ENCODE measurements at places on chromosomes 5 and 9.

GRCh38 chr9:8732367-8733075 lies 932.9 kb upstream of the DMAC1 start:
- no peak for DNase-seq

DNA sequence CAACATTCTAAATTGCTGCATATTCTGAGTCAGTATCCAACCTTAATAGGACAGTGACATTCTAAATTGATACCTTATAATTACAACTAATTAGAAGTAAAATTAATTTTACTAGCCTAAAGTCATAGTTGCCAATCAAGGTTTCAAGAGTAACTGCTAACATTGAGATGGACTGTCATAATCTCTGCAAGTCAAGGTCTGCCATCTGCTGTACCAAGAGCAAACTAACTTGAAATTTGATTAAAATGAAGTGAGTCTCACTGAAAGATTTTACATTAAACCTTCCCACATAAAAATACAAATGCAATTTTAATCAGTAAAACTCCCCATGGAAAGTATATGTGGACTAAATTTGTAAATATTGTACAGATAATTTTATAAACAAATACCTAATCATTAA lies 235.3 kb downstream of the PRDM9 start:
- no peak for DNase-seq

DNA sequence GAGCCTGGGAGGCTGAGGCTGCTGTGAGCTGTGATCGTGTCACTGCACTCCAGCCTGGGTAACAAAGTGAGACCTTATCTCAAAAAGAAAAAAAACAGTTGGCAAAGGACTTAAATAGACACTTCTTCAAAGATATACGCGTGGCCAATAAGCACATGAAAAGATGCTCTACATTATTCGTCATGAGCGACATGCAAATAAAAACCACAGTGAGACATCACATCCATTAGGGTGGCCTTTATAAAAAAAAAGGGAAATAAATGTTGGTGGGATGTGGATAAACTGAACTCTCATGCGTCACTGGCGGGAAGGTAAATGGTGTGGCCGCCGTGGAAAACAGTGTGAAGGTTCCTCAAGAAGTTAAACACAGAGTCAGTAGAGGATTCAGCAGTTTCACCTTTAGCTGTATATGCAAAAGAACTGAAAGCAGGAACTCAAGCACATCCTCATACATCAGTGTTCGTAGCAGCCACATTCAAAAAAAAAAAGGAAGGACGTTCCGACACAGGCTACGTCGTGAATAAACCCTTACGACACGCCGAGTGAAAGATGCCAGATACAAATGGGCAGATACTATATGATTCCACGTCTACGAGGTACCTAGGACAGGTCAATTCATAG lies 24.5 kb upstream of the NRARP start:
- no peak for DNase-seq

GRCh38 chr5:146548781-146549449 lies 32.9 kb upstream of the GPR151 start:
- no peak for DNase-seq

DNA sequence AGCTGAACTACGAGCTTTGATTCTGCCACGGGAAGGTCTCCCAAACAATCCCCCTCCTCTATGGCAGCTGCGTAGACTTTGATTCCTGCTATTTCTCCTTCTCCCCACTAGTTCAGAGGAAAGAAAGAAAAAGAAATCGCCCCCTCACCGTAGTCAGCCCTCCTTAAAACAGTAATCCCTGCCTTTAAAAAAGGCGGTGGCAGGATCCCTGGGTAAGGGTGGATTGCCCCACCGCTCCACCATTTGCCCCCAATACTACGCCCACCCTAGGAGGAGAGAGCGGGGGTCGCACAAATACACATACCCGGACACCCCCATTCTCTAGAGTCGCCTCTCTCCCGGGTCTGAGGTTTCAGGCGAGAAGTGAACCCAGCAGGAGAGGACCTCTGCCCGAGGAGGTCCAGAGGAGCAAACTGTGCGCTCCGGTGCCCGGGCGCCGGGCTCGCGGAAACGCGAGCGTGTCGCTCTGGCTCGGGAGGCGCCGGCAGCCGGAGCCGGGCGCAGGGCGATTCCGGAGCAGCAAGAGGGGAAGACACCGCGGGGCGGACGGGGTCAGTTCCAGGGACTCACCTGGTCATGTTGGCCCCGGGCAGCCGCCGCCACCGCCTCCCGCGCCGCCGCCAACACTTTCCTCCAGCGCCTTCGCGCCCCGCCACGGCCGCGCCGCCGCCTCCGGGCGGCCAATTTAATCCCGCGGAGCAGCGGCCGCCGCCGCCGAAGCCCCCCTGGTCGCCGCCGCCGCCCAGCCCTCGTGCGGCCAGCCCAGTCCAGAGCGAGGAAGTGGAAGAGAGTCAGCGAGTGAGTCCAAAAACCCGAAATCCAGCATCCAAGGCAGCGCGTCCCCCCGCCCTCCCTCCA lies 1057.7 kb upstream of the DMAC1 start:
- DNase-seq = no peak

DNA sequence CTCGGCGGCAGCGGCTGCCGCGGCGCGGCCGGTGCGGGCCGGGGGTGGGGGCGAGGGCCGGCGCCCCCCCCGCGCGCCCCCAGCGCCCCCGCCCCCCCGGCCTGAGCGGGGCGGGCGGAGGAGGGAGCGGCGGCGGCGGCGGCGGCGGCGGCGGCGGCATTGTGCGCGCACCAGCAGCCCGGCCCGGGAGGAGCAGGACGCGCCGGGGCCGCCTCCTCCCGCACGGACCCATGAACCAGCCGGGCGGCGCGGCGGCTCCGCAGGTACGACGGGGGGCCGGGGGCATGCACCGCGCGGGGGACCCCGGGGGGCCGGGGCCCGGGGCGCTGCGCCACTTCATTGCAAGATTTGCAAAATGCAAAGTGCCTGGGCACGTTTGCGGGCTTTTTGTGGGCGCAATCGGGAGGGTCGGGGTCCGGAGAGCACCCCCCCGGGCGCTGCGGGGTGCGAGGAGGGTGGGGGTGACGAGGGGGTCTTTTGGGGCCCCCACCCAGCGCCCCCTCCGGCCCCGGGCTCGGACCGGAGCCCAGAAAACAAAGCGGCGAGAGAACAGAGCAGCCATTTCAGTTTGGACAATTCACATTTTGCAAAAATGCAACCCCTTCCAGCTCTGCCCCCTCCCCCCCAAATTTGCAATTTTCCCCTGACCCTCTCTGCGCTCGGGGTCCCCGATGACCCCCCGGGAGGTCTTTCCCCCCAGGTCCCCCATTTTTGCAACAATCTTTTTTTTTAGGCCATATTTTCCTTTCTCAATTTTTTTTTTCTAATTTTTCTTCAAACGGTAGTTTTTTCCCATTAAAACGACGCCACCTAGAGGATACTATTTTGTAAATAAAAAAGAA lies at the start of gene ZNF618:
ZNF618 (plus strand) TSS at position 159 of the 842 bp plus-strand sequence; CDS start at position 231, 72 bp downstream.
- peak; percentile 45 for DNase-seq

GRCh38 chr5:1380011-1380817 lies 35.3 kb upstream of the CLPTM1L start:
- DNase-seq = peak; percentile 2

DNA sequence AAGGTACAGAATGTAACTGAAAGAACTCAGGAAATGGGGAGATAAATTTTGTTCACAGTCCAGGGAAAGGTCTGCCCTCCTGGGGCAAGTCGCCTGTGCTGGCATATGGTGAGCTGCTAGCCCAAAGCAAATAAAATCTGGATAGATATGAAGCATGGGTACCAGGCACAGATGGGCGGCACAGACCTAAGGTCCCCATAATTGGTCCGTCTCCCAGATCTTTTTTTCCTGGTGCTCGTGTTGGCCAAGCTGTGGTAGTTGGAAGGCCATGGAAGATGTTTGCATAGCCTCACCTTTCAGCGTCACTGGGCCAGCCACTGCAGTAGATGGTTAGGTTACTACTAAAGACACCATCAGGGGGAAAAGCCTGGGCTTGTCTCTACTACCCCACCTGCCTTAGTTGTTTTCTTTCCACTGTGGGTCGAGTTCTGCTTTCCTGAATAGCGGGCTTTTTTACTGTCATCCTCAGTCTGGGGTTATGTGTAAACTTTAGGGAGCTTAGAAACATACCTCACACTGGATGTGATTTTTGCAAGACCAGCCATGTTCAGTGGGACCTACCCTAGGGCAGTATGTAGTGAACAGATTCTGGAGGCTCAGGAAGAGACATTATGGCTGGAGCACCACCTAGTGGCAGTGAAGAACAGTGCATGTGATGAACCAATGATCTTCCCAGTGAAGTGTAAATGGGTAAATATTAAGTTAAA lies 24.2 kb upstream of the GLRX start:
- DNase-seq = peak; percentile 69

DNA sequence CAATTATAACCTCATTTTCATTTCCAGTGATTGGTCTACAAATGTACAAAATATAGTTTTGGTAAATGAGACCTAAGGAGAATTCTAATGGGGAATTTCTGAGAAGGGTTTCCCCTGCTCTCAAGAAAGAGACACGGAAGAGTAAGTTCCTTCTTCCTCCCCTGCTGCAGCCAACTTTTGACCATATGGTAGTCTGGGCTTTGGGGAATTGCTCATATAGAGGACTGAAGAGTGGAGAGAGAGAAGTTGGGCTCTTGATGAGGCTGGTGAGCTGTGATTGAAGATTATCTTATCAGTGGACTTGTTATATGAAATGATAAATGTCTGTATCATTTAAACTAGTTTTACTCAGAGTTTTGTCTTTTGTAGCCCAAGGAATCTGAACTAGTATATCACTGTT lies 4.3 kb upstream of the LNPEP start:
- no peak for DNase-seq

DNA sequence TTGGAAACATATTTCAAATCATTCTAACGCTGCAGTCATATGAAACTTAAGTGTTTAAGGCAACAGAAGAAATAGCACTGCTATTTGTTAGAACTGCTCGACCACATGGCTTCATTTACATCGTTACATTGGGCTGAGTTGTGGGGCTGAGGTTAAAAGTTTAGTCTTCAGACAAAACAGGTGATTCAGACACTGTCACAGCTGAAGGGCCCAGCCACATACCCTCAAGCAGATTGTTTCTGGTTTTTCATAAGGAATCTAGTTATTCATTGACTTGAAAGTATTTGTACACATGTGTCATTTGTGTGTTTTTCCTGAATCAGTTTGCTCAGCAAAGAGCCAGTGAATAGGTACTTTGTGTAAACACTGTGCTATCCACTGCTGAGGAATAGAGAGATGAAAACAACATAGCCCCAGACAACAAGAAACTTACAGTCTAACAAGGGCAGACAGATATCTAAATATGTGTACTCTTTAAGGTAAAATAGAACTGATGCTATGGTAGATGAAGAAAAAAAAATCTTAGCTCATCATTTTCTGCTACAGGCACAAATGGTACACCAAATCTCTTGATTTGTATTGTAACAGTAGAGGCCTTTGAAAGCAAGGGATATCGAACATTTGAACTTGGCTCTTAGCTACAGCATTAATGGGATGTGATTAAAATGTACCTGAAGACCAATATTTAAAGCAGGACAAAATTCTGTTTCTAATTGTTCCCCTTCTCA lies 357.6 kb upstream of the RPS23 start:
- peak; percentile 80 for DNase-seq

GRCh38 chr9:128828719-128829452 lies 708 bp downstream of the SPOUT1 start:
- DNase-seq = no peak

DNA sequence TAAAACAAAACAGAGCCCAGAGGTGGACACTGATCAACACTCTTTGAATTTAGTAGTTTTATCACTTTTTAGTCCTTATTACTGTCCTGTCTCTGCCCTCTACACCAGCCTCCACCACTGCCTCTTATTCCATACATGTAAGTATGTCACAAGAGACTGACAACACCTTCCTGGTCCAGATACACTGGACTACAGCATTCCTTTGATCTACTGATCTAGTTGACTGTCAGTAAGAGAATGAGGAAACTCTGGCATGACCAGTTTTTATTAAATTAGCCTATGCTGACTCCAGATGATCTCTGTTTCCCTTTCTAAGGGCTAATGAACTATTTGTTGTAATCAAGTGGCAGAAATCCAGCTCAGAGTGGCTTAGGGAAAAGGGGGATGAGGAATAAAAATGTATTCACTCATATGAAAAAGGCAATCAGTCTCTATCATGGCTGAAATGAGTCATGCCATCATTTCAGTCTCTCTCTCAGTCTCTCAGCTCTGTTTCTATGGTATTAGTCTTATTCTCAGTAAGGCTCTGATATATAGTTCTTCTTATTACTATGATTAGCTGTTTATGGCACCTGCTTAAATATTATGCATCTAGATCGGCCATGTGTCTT lies 5.5 kb downstream of the ARHGEF37 start:
- no peak for DNase-seq

GRCh38 chr5:73204332-73204731 lies 31.3 kb downstream of the TMEM174 start:
- no peak for DNase-seq

- peak; percentile 87 for DNase-seq
Observed at GRCh38 chr9:20312732-20313131, 309.6 kb downstream of the MLLT3 start.

GRCh38 chr5:105954341-105954740 lies 1716.4 kb downstream of the EFNA5 start:
- DNase-seq = peak; percentile 5

Data from fibroblast of skin of back (primary cell).